ENCODE measurements at places on chromosomes 7 and 10. TPM values are rescaled to one million over a fixed set of nuclear protein-coding genes. Genes with fewer than 3 reads are reported as not detected.

GRCh38 chr10:4834898-4835405, 8.9 kb downstream of the AKR1E2 start:
- no peak for DNase-seq

GRCh38 chr10:72852508-72852907, 41.0 kb upstream of the OIT3 start:
- DNase-seq: no peak

DNA sequence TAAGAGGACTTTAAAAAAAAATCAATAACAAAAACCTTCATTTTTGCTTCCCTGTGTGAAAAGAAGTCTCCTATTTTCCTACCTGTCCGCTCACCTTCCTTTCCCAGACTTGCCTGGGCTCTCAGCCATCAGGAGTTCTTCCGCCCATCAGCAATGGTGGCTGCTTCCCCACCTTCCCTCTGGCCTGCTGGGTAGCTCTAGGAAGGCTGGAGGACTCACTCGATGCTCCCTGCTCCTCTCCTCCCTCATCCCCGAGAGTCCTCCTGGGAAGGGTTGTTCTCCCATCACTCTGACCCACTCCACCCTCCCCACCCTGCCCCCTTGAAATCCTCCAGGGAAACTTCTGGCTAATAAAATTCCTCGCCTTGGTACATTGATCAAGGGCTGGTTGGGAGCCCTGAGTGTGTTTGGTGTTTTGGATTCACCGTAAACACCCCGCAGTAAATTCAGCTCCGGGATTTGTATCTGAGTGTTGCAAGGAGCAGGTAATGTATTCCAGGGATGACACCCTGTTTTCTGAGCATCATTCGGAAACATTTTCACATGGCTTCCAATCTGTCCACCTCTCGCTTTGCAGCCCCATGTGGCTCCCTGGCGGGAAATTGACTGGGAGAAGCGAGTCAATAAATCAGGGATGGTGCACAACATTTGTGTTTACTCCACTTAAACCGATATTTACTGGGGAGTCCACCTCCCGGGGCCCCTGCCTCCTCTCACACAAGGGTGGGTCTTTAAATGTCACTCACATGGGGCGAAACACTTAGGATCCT, 126.4 kb upstream of the SDK1 start:
- no peak for DNase-seq

The TMEM196 gene
- total RNA-seq: not detected

The TFAM gene
- total RNA-seq: 42.2 TPM

DNA sequence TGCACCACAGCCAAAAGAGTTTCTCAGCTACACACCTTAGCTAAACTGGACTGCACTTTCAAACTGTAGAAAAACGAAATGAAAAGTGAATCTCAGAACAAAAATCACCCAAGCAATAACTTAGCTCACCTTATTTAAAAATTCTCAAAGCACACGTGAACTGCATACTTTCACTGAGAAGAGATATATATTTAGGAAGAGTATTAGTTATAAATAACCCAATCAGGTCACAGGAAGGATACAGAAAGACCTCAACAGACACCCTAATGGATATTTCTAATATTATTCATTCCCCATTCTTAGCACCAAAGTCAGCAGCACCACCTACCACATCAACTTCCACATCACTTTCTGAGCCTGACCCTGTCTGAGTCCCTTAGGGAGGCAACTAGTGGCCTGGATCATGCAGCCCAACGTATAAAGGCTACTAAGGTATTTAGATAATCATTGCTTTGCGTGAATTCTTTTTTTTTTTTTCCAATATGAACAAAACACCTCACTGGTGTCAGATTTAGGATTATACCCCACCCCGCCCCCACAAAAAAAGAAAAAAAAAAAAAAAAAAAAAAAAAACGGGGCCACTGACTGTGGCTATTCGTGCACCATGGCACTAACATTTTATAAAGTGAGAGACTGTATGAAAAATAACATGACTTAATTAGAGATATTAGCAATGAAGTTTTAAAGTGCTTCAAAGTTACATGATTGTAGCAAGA, 2.6 kb downstream of the ABI1 start:
- DNase-seq: no peak

GRCh38 chr7:99095698-99096097, 48.2 kb downstream of the SMURF1 start:
- DNase-seq: no peak
